ENCODE measurements at places on chromosomes 3 and 15. TPM values are rescaled to one million over a fixed set of nuclear protein-coding genes. Genes with fewer than 3 reads are reported as not detected.

DNA sequence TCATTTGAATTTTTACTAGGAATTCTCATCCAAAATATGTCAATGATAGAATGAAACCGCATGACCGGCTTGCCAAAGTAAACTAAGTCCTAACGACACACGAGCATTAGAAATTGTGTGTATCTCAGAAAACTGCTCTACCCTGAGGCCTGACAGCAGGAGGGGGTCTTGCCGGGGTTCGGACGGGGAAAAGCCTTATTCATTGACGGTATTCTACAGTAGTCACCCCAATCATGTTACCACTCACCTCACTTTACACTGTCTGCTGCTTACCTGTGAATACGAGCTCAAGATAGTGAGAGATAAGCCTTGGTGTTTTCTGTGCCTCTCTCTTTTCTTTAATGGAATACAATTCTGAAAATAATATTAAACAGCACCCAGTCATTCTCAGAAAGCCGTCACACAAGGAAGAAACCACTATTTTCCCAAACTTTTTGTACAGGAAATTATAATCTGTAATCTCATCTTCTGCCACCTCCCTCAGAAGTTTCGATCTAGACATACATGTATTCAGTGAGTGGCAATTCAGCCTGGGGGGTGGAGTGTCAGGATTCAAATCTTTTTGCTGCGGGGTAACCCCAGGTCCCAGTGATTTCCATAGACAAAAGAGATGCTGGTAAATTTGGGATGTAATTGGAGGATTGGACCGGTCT, 492 bp upstream of the FAM43A start:
- no peak for DNase-seq

DNA sequence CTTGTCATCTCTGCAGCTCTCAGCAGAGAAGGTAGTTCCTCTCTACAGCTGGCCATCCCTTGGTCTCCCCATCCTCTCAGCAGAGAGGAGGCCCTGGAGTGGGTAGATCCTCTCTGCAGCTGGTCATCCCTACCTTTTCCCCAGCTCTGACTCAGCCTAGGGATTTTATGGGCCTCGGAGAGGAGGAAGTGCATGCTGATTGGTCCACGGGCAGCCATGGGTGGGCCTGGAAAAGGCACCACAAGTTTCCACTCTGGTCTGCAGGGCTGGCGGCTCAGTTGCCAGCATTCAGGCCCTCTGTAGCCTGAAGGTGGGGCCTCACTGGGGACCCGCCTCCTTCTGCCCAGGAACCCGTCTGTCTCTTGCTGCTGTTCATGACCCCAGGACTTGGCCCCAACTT, 36.9 kb downstream of the NR1D2 start:
- DNase-seq = peak; percentile 10

DNA sequence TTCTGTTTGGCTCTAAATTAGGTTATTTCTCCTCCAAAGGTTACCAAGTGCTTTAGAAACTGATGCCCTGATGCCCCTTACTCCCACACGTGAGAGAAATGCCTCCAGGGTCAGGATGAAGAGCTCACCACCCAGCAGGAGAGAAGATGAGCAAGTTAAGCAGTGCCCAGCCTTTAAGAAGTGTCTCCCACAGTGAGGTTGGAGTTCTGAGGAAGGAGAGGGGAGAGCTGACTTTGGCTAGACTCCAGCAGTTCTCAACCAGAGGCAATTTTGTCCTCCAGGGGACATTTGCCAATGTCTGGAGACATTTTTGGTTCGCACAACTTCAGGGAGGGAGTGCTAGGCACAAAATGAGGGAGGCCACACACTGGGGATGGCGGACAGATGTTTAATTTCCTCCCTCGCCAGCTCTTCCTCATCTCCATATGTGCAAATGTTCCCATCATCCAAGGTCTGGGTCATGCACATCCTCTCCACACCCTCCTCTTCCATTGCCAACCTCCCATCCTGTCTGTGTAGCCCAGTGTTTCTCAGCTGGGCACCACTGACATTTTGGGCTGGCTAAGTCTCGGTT, 50.6 kb upstream of the SLC7A14 start:
- DNase-seq = no peak

- DNase-seq = peak; percentile 81
Measured at GRCh38 chr3:153768561-153769469, 352.4 kb upstream of the ARHGEF26 start.

DNA sequence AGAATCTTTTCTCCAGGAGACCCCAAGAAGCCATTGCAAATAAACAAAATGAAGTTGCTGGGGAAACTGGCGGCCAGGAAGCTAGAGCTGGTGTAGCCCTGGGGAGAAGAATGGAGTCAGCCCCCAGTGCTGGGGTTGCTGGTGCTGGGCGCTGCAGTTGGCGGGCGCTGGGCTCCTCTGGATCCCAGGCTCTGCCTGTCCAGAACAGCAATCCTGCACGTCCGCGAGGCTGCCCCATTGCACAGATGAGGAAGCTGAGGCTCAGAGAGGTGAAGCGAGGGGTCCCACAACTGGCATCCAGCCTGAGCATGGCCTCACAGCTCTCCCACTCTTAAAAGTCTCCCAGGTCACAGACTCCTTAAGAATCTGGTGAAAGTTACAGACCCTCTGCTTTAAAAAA, 161.1 kb downstream of the OR4M2 start:
- no peak for DNase-seq

DNA sequence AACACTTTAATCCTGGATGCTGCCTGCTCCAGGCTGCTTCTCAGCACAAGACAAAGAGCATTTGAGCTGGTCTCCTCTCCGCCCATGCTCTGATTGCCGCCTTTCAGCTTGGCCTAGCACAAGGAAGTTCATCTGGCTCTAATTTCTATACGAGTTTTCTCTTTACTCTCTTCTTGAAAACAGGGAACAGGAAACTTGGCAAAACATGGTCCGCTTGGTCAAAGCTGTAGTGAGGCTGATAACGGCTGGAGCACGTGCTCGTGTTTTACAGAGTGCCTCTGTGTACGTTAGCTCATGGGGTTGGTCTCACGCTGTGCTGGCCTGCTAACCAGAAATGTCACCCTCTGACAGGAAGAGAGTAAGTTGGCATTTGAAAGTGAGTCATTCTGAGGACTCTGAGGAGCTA, 19.2 kb downstream of the RARRES1 start:
- DNase-seq = no peak

DNA sequence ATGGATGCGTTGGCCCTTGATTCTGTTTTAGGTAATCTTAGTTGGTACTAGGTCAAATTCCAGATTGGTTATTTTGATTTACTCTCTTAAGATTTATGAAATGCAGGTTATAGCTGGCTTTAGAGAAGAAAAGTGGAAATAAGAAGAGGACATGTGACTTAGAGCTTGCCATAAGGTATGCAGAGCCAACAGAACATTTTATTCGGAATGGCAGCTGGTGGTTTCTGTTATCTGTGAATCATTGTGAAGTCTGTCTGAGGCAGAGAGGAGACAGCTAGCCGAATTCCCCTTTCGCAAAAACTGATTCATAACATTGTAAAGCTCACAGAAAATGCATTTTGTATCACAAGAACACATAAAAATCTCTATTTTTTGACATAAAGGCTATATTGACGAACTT, 82.1 kb downstream of the FILIP1L start:
- DNase-seq = no peak

DNA sequence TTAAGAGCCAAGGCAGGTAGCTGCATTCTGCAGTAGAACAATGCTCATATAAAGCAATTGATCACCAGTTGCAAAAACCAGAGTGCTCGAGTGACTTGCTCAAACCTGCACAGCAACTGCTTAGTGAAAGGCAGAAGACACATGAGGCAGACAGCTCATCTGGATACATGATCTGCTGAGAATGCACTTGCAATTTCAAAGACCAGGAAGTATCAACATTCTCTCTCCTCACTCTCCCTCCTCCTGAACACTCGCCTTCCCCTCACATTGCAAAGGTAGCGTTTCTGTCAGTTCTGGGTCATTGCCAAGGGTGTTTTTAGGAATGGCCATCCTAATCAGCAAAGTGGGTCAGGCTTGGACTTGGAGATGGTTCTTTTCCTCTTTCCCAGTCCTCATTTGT, 61.0 kb downstream of the BFSP2 start:
- DNase-seq = no peak

GMNC gene
- total RNA-seq = 0.47 TPM

DNA sequence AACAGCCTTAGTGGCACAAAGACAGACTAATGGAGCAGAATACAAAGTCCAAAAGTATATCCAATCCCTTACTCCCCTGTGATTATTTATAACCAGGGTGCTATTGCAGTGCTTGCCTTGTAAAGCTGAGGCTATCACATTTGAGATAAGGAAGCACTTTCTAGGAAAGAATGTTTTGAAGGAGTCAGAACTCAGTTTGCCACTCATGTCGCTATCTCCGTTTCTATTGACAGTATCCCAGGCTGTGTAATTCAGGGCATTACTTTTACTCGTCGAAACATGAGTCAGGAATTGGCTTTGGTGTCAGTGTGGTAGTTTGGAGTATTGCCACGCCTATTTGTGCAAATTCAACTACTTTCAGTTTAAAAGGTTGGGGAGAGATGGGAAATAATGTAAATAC, 78.4 kb downstream of the FBXL2 start:
- no peak for DNase-seq

DNA sequence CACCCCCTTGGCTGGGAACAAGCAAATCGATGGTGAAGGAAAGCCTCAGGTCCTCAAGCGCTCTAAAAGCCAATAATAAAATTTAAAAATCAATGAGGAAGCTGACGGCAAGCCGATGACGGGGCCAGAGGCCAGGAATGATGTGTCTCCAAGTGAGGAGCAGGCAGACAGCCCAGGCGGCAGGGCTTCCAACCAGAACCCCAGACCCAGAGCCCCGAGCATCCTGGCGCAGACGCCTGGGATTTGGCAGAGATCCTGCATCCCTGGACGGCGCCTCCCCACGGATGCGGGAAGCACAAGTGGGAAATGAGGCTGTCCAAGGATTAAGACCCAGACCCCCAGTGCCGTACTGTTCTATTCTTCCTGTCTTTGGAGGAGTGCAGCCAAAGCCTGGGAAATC, 123.0 kb upstream of the PROK2 start:
- no peak for DNase-seq

- DNase-seq = peak; percentile 81
Measured at GRCh38 chr3:27632431-27633223, 89.5 kb downstream of the EOMES start.

DNA sequence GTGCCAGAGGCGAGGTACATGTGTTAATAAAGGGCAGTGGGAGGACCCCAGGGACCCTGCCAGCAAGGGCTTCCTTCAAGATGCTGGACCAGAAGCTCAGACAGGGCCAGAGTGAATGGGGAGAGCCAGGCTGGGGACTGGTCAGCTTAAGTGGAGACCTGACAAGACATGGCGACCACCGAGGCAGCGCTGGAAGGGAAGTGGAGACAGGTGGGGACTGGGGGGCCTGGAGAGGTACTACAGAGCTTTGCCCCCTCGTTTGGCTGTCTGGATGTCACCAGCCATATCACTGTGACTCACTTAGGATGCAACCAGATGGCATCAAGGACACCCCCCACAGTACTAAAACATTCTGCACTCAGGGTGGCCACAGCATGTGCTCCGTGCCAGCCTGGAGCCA, 97.9 kb downstream of the ADCY5 start:
- no peak for DNase-seq

GRCh38 chr3:172073262-172073915, 34.0 kb downstream of the FNDC3B start:
- DNase-seq = no peak

KLHL6 gene
- total RNA-seq = 0.12 TPM

- DNase-seq = no peak
Measured at GRCh38 chr3:150300388-150300787, 107.7 kb upstream of the TSC22D2 start.

FAM3D gene
- not detected for total RNA-seq

GRCh38 chr3:58048301-58048700, 40.1 kb downstream of the FLNB start:
- DNase-seq = no peak

DNA sequence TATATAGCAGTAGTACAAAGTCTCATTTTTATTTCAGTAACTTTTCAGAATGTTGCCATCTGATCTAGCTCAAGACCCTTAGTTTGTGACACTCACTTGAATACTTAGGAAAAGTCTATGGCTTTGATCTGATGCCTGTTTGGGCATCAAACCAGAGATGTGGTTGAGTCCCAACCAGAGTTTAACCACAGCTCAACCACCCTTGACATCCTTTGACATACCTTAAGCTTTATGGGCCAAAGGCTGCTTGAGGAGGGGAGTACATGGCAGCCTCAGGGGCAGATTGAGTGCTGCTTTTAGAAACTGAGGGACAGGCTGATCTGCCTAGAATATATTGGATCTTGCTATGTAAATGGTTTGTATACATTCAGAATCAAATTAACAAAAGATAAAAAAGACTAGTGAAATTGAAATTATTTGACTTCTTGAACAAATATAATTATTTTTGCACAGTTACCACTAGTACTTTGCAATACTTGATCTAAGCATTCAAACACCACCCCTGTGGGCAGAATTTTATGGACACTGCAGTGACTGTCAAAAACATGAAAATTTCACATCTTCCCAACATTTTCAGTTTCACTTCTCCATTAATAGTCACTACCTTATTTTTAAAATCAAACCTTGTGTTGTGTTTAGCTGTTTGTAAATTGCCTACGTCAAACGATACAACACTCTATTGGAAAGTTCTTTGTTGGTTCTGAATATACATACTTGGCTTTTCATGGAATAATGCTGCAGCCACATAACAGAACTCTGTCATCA, 199.8 kb downstream of the UBE2E2 start:
- no peak for DNase-seq

DNA sequence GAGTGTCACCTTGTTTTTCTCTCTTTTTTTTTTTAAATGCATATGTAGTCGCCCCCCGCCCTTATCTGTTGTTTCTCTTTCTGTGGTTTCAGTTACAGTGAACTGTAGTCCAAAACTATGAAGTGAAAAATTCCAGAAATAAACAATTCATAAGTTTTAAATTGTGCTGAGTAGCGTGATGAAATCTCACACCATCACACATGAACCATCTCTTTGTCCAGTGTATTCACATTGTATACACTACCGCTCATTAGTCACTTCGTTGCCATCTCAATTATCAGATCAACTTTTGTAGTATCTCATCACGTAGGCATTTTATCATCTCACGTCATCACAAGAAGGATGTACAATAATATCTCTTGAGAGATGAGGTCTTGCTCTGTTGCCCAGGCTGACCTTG, 62.5 kb upstream of the MLF1 start:
- DNase-seq = no peak

DNA sequence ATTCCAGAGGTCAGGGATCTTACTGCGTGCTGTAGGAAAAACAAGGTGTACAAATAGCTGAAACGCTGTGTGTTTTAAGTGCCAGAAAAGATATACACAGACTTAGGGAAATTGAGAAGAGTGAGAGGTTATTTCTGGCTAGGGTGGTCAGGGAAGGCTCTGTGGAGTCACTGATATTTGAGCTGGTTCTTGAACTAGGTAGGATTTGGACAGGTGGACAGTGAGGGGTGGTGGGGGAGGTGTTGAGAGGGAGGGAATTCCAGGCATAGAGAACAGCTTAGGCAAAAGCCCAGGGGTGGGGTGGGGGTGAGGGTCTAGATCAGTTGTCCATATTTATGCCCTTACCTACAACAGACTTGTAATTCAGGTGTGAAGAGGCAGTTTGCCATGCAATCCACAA, 7.0 kb downstream of the SEMA6D start:
- DNase-seq = no peak

GRCh38 chr3:13462125-13462629, 17.9 kb upstream of the HDAC11 start:
- no peak for DNase-seq
